ENCODE measurements at places on chromosomes 4 and X. TPM values are rescaled to one million over a fixed set of nuclear protein-coding genes. Genes with fewer than 3 reads are reported as not detected.

DNA sequence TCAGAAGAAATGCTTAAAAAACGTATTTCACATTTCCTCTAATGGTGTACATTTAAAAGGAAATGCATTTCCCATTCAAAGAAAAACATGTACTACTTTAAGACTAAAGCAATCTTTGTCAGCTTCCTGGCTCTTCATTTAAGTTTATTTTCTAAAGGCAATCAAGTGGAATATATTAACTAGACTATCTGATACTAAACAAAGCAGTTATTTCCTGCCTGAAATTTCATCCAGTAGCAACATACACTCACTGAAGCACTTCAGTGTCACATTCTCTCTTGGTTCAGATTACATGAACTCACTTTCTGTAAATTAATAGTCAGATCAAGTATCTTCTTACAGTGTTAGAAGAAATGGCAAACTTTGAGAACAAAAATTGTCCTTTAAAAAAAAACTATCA lies 42.5 kb downstream of the LRBA start:
- no peaks in the 10 kb centered on the region for H3K36me3 ChIP-seq
- no peak overlapping the region for H3K27ac ChIP-seq
- DNase-seq = no peak

- H3K27me3 ChIP-seq = no peaks in the 10 kb centered on the region
- H3K36me3 ChIP-seq = peaks cover 1% of the 10 kb centered on the region
Measured at GRCh38 chr4:26583538-26583864, 383 bp upstream of the TBC1D19 start.

GRCh38 chrX:121122332-121122731 lies 74.9 kb downstream of the GLUD2 start:
- H3K4me1 ChIP-seq = no peaks in the 10 kb centered on the region
- no peak for DNase-seq
- no peaks in the 10 kb centered on the region for H3K27me3 ChIP-seq
- no peak overlapping the region for H3K4me3 ChIP-seq

TBC1D9 gene
- total RNA-seq = not detected

CT55 gene
- not detected for total RNA-seq
